ENCODE measurements at places on chromosomes 3 and 15. TPM values are rescaled to one million over a fixed set of nuclear protein-coding genes. Genes with fewer than 3 reads are reported as not detected.

DNA sequence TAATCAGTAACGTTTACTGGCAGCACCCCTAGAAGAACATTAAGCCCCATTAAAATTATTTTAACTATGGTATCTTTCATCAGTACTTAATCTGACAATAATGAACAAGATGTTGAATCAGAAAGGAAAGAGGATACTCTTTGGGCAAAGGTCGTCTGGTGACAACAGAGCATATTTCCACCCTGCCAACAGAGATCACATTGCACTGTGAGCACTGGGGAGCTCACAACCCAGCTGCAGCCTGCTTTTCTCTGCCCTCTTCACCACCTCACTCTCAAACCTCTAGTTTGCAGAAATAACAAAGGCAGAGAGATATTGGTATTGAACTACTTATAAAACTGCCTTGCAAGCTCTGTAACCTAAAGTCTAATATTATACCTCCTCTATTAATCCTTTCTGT lies 130.0 kb downstream of the FBN1 start:
- no peak for DNase-seq

DNA sequence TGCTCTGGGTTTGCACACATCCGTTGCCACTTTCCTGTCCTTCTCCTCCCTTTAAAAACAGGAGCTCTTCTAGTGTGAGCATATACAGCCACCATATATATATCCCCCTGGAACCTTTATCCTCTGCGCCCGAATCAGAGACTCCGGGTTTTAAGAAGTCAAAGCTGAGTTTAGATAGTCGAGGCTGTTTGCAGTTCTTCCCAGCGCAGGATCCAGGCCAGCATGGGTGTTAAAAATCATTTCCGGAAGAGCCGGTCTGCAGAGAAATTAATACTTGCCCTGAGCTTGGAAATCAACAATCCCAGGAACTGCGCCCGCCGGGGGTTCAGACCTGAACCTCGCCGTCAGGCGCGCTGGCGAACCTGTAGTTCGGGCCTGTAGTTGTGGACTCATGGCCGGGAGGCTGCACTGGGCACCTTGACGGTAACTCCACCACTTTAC lies 2.3 kb downstream of the SHOX2 start:
- DNase-seq = no peak

GRCh38 chr3:111709645-111710044 lies 114.5 kb upstream of the ZBED2 start:
- no peak for DNase-seq

DNA sequence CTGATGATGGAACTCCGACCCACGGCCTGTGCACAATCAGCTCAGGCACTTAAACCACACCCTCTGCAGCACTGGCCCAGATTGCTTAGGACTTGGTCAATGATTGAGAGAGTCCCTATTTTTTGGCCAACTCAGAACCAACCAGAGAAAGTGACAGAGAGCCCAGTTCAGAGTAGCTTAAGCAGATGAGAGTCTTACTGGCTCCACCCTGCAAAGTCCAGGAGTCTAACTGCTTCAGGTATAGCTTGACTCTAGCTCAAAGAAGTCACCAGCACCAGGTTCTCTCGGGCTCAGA lies 20.1 kb downstream of the SLC6A20 start:
- no peak for DNase-seq

- no peak for DNase-seq
Measured at GRCh38 chr15:25785641-25786025, 77.5 kb downstream of the ATP10A start.

DNA sequence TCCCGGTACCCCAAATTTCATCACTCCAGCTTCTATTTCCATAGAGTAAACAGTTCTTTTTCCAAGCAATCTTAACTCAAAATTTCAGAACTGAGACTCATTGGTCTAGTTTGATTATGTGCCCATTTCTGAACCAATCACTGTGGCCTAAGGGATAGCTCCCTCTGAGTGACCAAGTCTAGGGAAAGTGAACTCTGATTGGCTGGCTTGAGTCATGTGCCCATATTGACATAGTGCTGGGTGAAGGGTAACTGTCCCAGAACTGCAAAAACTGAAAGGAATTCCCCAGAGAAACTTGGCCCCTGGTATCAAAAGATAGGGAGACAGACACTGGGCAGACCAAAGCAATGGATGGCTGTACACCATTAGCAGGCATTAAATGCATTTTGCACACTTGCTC lies 171.2 kb upstream of the WNT5A start:
- no peak for DNase-seq

GRCh38 chr3:6644070-6644929 lies 216.6 kb upstream of the GRM7 start:
- no peak for DNase-seq

DNA sequence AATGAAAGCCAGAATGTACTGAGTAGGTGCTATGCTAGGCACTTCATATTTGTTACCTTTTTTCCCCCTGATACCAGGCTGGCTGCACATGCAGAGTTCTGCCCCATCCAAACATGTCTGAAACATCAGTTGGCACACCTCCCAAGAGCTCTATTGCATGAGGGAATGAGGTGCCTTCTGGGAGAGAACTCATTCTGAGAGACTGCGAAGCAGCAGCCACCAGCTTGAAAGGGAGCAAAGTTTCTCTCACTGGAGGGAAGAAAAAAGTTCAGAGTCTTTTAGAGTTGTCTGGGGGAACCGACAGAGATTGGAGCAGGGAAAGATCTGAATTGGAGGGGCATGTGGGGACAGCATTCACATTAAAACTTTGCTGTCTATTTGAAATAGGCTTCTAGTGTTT lies 84.1 kb downstream of the AGBL1 start:
- DNase-seq = no peak

KLHL6 gene
- not detected for total RNA-seq

KCNAB1 gene
- total RNA-seq = 2.6 TPM

RTP1 gene
- not detected for total RNA-seq
